HAP-1 (cell line): ENCODE measurements at places on chromosomes 5 and 9.

DNA sequence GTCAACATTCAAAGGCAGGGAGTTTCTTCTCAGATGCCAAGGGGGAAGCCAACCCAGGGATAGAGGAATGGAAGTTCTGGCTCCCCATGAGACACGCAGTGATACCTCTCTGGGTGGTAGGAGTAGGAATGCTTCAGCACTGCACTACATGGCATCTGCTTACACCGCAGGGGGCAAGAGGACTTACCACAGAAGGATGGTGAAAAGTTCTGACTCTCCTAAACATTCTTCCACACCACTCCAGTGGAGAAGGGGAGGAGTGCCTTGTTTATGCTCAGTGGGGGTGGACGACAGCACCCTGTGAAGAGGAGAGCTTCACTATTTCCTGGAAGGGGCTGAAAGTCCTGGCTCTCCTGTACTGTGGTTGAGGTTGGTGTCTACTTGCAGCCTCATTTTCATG lies 1011.3 kb upstream of the WWC1 start:
- DNase-seq = no peak

DNA sequence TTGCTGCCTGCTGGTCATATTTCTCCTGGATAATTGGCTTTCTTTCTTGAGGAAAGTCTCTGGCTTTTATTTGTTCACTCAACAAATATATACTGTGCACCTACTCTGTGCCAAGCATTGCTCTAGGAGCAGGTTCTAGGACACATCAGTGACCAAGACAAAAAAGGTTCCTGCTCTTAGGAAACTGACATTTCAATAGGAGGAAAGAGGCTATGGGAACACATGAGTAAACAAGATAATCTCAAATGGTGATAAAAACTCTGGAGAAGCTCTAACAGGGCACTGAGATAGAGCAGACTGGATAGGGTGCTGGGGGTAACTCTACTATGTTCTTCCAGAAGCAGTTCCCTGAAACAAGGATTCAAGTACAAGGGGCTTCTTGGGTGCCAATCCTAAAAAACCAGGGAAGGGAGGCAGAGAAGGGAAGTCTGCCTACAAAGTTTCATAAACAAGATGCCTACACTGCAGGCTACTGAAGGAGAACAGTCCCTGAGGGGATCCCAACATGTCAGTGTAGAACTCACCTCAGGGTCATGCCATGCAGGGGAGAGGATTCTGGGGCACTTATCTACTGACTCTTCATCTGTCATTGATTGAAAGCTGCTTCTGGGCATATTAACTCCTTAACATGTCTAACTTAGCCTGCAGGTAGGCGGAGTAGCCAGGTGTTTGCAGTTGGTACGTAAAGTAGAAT lies 181.3 kb downstream of the GRIA1 start:
- no peak for DNase-seq

DNA sequence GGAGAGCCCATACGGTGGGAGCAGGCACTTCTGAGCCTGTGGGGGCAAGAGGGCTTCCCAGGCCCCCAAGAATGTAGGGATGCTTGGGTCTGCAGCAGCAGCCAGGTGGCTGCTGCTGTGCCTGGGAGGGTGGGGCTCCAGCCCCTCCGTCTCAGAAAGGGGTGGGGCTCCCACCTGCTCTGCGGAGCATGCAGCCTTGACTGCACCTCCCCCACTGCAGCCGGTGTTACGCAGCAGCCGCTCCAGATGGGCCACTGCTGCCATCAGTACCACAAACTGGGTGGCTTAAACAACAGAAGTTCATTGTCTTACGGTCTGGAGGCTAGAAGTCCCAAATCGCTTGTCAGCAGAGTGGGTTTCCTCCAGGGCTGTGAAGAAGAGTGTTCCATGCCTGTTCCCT lies 365.5 kb downstream of the TMEM38B start:
- DNase-seq = no peak

GRCh38 chr9:708551-709432 lies 132.7 kb upstream of the DMRT1 start:
- DNase-seq = no peak

GRCh38 chr5:54450542-54450941 lies 5.0 kb upstream of the HSPB3 start:
- no peak for DNase-seq

DNA sequence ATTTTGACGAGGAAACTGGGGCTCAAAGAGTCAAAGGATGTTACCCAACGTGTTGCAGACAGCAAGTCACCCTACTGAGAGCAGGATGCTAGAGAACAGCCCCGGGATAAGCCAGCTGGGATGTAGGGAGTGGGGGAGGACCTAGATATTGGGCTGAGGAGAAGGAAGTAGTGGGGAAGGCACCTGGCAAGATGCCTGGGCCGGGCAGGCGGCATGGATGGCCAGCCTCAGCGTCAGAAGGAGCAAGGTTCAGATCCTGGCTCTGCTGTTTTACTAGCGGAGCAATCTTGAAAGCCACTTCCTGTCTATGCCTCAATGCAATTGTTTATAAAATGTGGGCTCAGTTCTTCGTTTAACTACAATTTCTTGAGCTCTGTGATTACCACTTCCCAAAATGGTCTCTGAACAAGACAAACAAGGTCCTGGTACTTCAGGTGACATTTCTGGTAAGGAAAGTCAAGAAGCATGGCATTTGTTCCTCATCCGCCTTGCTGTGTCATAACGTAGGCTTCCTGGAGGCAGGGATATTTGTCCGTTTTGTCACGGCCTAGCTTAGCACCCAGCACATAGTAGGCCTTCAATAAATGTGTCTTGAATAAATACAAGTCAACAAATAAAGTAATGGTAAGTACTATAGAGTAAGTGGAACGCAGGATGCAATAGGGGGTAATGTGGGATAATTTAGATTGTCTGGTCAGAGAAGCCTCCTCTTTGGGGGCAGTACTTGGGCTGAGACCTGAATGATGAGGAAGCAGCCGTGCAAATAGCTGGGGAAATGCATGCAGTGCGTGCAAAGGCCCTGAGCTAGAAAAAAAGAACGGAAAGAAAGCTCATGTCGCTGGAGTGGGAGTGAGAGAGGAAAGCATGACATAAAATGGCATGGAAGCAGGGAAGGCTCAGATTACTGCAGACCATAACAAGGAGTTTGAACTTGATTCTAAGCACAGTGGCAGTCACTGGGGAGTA lies 70.5 kb downstream of the SMIM23 start:
- no peak for DNase-seq

GRCh38 chr9:36855448-36856315 lies 178.4 kb downstream of the PAX5 start:
- no peak for DNase-seq

DNA sequence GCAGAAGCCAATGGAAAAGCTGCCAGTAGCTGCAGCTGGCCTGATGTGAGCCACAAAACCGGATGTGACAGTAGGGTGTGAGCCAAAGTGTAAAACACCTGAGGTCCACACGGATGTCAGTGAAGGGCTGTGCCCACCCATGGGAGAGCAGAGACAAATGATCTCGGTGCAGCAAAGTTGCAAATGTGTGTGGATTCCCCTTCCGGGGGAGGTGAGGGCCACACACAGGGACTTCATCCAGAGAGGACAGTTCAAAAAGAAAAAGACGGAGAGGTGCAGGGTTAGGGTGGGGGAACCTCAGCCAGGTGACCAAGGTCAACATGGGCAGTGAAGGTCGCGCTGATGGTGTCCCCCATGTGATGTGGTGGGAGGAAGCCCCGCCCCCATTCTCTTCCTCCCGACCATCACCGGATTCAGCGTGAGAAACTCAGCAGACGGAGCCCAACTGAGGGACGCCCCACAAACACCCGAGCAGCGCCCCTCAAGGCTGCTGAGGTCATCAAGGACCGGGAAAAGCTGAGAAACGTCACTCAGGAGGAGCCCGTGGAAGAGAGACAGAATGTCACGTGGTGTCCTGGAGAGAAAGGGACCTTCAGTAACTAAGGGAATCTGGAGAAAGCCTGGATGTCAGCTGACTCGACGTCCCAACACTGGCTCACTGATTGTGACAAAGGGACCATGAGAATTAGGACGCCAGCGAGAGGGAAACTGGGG lies 11.4 kb upstream of the PTGDS start:
- DNase-seq = peak; percentile 18

GRCh38 chr5:140055152-140055551 lies 12.1 kb upstream of the NRG2 start:
- no peak for DNase-seq

DNA sequence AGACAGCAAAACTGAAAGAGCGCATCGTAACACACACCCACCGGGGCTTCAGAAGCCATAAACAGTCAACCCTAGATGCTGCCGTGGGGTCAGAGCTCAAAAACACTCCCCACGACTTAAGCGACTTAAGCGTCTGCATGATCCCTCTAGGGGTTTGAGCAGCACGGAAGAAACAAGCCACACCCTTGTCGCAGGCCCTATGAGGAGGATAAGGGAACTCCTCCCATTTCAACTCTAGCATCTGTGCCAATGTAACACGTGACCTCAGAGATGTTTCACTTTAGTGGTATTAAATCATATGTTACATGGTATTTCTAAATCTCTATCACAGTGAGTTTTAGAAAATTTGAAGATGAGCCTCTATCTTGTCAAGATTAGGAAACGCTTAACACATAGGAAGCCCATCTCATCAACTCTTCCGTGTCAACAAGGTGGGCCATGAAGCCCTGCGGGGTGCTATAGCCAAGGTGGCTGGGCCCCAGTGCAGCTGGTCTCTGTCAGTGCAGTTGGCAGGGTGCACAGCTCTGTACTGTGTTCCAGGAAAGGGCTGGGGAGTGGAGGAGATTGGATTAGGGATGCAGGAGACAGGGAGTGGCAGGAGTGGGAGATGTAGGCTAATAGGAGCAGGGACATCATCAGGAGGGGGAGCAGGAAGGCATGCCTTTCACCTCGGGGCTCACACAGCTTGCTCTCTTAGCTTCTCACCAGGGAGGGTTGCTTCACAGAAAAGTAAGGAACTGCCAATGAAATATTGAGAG lies 33.1 kb downstream of the ZCCHC9 start:
- DNase-seq = no peak

GRCh38 chr5:140497897-140498296 lies 49.6 kb upstream of the EIF4EBP3 start:
- no peak for DNase-seq

DNA sequence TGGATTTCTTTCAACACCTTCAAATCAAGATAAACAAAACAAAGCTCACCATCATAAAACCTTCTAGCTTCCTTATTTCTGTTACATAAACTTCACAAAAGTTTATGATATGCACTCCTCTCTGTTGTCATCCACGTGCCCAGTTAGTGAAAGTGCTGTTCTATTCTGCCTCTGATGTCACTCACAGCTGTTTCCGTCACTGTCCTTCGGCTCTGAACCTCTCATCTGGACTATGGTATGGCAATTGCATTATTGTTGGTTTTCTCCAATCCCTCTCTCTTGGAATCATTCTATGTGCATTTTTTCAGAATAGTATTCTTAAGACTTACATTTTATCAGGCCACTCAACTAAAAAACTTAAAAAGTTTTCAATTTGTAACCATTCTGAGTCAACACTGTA lies 264.2 kb upstream of the DAPK1 start:
- DNase-seq = no peak

DNA sequence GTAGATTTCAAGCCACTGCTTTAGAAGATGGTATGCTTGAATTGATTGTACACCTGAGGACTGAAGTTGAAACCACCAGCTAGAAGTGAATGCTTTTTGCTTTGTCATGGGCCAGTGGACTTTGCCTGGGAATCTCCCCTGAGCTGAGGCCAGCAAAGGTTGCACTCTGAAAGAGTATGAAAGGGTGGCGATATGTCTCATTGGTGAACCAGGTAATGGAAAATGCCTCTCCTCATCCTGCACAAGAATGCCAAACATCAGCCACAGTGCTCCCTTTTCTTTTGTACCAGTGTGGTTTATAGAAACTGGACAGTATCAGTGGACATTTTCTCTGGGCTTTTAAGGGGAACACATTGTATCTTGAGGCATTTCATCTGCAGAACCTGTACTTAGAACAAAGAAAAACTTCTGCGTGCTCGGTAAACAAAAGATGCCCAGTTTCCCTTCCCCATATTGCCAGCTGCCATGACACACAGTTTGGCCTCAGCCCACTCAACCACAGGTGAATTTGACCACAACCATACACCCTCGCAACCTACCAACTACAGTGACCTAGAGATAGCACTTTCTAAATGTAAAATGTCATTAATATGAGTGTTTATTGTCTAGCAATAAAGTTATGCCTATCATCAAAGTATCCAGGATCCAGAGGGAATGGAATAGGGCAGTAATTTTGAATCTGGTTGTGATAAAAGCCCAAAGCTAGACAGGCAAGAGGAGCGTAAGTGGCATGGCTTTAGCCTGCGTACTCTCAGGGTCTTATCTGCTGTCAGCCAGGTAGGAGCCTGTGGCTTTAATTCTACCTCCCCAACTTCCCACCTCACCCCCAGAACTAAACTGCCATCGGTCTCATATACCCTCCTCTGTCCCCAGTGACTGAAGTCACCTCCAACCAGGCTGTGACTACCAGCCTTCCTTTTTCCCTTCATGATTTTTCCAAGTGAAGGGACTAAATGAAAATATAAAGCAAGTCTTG lies 79.5 kb upstream of the LHFPL2 start:
- DNase-seq = no peak

- no peak for DNase-seq
These were observed 395.2 kb downstream of the BNC2 start for GRCh38 chr9:16475257-16475656.

- DNase-seq = no peak
These were observed 102.9 kb upstream of the RAD23B start for GRCh38 chr9:107180206-107180605.

DNA sequence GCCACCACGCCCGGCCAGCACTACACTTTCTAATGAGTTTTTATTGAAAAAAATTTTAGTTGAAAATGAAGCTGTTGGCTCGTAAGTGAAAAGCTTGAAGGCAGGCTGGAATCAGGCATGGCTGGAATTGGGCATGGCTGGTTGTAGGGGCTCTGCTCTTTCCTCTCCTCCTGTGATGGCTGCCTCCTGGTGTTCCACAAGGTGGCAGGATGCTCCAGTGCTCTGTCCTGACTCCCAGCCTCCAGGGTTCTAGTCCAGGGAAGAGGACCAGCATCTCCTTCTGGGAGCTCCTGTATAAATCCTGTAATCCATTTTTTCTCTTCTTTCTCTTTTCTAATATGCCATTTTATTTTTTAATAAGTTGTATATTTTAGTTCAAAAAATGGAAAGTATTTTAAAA lies 57.2 kb upstream of the DHFR start:
- peak; percentile 47 for DNase-seq

DNA sequence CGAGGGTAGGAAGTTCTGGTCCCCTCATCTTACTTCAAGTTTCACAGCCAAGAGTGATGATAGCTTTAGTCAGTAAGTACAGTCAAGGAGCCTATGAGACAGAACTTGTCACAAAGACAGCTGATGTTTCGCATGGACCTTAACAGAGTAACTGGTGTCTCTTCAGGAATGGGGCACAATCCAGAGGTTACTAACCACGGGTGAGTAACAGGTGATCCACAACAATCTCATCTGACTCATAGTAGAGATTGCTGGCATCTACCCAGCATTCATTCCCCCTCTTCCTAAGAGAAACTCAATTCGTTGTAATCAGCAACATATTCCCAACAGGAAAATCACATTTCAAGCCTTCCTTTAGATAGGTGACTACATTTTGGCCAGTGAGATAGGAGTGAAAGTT lies 126.7 kb downstream of the SNX18 start:
- DNase-seq = no peak

- DNase-seq = no peak
These were observed 74.1 kb upstream of the PIK3R1 start for GRCh38 chr5:68141494-68141893.

GRCh38 chr9:13047827-13048587 lies 231.5 kb downstream of the MPDZ start:
- DNase-seq = no peak

- DNase-seq = no peak
These were observed 84.9 kb downstream of the PRELID2 start for GRCh38 chr5:145750199-145750598.

GRCh38 chr9:98378206-98378780 lies 122.8 kb upstream of the TBC1D2 start:
- no peak for DNase-seq

- no peak for DNase-seq
These were observed 8.3 kb upstream of the TGFBI start for GRCh38 chr5:136020383-136021015.
